Activated T-helper 17 cell treated with anti-CD3 and anti-CD28 coated beads, Interleukin-2, amount 50 U/mL, for 72 hours (primary cell): ENCODE measurements at places on chromosomes 3 and 15. TPM values are rescaled to one million over a fixed set of nuclear protein-coding genes. Genes with fewer than 3 reads are reported as not detected.

GRCh38 chr15:29711531-29711930 lies 110.7 kb downstream of the TJP1 start:
- ATAC-seq = no peak

SELENOK gene
- total RNA-seq = 37.0 TPM

- no peak for ATAC-seq
These were observed 215.1 kb upstream of the MLF1 start for GRCh38 chr3:158355623-158356588.

LMAN1L gene
- total RNA-seq = 1.6 TPM
